ENCODE measurements at places on chromosomes 13 and 19. TPM values are rescaled to one million over a fixed set of nuclear protein-coding genes. Genes with fewer than 3 reads are reported as not detected.

DNA sequence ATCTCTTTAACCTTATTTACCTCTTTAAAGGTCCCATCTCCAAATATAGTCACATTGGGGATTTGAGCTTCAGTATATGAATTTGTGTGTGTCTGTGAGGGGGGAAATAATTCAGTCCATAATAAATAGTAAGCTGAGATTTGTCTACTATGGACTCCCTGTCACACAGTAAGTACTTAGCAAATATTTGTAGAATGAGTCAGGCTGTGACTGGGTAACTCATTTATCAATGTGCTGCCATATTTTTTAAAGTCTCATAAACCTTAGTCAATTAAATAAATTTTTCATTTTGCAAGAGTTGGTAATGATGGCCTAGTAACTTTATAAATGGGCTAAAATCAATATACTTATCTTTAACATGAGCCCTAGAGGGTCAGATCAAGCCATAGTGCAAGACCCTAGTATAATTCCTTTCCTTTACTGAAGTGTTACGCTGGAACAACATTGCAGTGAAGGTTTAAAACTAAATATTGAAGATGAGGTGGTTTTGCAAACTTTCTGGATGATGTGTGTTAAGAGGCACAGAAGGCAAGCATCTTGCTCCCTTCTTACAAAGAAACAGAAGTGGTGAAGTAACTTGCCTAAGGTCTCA, 305.1 kb downstream of the KCNRG start:
- DNase-seq: no peak

DNA sequence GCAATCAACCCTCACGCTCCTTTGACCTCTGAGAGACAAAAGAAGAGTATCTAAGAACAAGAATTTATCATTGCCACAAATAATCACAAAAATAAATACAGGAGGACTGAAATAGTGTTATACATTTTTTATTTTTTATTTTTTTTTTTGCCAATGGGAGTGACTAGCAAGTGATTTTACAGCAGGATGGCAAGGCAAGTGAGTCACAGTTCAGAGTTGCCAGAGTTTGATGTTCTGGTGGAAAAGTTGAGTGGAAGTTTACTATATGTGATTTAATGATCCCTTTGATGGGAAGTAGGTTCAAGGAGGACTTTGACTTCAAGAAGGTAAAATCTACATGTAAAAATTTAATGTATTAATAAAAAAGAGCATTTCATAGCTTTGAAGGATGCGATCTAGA, 2691.4 kb downstream of the PCDH9 start:
- DNase-seq: no peak

GRCh38 chr19:49890349-49891311, 6.1 kb downstream of the IL4I1 start:
- DNase-seq: no peak

DNA sequence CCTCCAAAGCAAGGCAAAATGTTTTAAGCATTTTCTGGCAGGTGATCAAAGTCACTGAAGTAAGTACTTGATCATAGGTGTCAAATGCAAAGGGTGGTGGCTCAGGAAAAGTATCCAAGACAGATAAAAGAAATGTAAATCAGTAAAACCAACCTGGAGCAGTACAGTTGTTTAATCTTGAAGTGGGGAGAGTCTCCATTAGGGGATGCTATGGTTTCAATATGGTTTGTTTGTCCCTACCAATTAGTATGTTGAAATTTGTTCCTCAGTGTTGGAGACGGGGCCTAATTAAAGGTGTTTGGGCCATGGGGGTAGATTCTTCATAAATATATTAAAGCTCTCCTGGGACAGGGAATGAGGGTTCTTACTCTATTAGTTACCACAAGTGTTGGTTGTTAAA, 1781.7 kb upstream of the PRR20A start:
- no peak for DNase-seq

- no peak for DNase-seq
Observed at GRCh38 chr13:97212004-97212403, 10.1 kb upstream of the MBNL2 start.

- no peak for DNase-seq
Observed at GRCh38 chr19:45825917-45826893, 11.1 kb upstream of the RSPH6A start.

DNA sequence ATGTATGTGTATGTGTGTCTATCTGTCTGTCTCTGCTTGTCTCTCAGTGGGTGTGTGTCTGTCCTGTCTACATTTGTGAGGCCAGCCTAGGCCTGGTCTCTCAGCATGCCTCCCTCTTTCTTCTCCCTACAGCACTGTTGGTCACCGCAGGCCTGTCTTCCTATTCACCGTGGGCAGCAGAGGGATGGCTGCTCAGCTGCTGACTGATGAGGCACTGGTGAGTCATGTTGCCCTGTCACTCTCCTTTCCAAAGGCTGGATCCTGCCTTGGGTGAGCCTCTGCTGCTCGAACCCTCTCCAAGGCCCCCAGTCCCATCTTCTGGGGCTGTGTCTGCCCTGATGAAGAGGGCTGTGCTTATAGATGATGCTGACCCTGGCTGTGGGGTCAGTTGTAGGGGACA, 6.3 kb downstream of the ZNF71 start:
- DNase-seq: no peak

DNA sequence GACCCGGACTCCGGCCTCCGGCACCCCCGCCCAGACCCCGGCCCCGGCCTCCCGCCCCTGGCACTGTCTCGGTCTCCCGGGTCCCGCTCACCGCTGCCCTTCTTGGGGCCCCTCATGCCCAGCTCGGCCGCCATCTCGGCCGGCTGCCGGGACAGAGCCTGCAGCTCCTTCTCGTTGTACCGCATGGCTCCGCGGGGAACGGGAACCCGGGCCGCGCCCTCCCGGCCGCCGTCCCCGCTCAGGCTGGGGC, 140 bp downstream of the PLEKHJ1 start:
- no peak for DNase-seq

DNA sequence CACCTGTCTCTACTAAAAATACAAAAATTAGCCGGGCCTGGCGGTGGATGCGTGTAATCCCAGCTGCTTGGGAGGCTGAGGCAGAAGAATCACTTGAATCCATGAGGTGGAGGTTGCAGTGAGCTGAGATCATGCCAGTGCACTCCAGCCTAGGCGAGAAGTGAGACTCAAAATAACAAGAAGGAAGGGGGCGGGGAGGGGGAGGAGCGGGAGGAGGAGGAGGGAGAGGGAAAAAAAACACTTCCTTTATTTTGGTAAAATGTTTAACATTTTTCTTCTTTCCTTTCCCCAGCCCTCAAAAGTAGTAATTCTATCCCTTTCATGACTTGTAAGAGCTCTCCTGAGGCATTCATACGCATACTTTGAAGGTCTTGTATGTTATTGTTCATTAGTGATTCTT, 44.3 kb downstream of the SPRY2 start:
- DNase-seq: no peak

- no peak for DNase-seq
Observed at GRCh38 chr13:66875264-66875663, 354.9 kb downstream of the PCDH9 start.

DNA sequence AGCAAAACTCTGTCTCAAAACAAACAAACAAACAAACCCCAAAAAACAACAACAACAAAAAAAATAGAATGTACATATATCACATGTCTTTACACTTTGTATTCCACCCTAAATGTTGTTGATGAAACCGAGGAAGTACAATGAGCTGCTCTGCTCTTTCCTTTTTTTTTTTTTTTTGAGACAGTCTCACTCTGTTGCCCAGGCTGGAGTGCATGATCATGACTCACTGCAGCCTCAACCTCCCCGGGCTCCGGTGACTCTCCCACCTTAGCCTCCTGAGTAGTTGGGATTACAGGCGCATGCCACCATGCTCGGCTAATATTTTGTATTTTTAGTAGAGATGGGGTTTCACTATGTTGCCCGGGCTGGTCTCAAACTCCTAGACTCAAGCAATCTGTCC, 30.6 kb upstream of the LRP3 start:
- DNase-seq: no peak

DNA sequence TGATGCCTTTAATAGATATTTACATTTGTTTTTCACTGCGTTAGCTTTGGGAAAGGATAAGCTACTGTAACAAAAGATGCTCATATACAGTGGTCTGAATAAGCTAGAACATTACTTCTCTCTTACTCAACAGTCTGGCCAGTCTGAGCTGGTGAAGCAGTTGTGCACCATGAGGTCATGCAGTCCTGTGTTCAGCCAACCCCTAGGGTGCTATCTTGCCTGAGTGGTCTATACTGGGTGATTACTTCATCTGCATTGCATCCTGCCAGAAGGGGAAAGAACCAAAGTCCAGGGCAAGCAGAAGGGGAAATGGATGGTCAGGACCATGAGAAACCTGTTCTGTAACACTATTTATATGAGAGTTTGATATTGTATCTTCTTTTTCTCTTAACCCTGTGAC, 31.5 kb downstream of the ERCC5 start:
- no peak for DNase-seq

DNA sequence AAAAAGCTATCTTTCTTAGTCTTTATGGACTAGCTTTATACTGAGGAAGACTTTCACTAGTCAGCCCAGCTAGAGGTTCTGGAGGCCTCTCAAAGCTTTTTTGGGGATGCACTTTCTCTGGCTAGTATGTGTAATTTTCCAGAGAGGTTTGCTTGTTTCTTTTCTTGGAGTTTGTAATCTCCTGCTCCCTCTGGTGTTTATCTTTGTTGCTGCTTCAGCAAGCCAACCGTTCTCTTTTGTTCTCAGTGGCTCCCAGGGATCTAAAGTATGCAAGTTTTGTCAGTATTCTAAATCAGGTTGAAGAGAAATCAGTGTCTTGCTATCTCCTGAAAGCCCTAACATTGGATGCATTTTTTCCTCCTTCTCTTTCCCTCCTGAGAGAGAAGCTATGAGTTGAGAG, 121.1 kb upstream of the MYO16 start:
- no peak for DNase-seq

- DNase-seq: no peak
Observed at GRCh38 chr13:73532582-73532981, 473.8 kb downstream of the KLF5 start.

GRCh38 chr19:4760285-4760650, 31.3 kb upstream of the FEM1A start:
- no peak for DNase-seq

- no peak for DNase-seq
Observed at GRCh38 chr19:30227012-30227621, 145.1 kb upstream of the ZNF536 start.

SIX5 gene
- 4.1 TPM for total RNA-seq

PDE4A gene
- 4.2 TPM for total RNA-seq

HSD17B14 gene
- 25.5 TPM for total RNA-seq

OVOL3 gene
- not detected for total RNA-seq

SNRPD2 gene
- total RNA-seq: 393 TPM

Measured in spinal cord (tissue), 10 donors.